ENCODE measurements at places on chromosomes 1 and 21.
A peak's percentile ranks its signal among the peaks of the same experiment; 100 is the strongest.

GRCh38 chr1:47326271-47326670 lies 7.3 kb upstream of the CMPK1 start:
- DNase-seq, result no peak

DNA sequence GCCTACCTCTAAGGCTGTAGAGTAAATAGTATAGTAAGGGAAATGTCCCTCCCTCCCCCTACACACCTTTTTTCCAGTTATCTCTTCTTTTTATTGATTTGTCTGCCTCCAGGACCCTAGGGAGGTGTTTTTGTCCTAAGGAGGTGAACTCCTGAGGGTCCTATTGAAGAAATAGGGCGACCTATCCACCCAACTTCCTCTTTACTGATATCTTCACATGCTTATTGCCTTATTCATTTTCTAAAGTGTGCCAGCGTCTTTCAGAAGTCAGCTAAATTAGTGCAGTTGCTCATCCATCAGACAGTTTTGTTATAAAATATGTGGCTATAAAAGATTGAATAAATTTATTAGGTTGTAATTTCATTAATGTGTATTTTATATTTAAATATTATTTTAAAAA lies 5.9 kb downstream of the BACH1 start:
- DNase-seq, result no peak

GRCh38 chr1:24505816-24506215 lies 3.2 kb downstream of the RCAN3 start:
- DNase-seq, result no peak

- DNase-seq, result no peak
Observed at GRCh38 chr1:50527249-50527986, 104.2 kb upstream of the DMRTA2 start.

GRCh38 chr1:241717975-241718374 lies 65.9 kb downstream of the WDR64 start:
- DNase-seq, result no peak

GRCh38 chr1:227896710-227897655 lies 50.7 kb downstream of the WNT9A start:
- no peak for DNase-seq

DNA sequence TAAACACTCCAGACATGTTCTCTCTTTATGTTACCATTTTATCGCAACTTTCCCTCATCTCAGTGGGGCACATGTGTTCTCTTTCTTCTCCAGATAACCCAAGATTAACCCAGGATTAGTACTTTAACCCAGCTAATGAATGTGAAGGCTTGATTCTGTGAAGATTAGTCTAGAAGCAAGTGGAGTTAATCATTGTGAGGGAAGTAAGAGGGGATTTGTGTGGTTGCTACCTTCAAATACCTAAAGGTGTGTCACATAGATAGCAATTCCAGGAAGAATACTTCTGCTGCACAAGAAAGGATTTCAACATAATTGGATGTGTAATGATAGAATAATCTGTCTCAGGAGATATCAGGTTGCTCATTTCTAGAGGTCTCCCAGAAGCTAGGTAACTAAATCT lies 327.1 kb downstream of the PBX1 start:
- no peak for DNase-seq

DNA sequence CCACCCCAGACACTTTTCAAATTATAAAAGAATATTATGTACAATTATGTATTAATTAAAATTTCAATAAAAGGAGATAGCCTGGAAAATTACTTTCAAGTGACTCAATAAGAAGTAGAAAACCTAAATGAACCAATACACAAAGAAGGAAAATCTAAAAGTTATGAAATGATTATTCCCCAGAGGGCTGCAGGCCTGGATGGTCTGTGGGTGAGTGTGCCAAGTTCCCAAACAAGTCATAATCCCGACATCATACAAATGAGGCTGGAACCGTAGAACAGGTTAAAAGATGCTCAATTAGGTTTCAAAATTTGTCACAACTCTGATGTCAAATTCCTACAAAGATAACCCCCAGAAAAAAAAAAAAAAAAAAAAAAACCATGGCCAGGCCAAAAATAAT lies 12.7 kb downstream of the SPATC1L start:
- DNase-seq, result no peak

DNA sequence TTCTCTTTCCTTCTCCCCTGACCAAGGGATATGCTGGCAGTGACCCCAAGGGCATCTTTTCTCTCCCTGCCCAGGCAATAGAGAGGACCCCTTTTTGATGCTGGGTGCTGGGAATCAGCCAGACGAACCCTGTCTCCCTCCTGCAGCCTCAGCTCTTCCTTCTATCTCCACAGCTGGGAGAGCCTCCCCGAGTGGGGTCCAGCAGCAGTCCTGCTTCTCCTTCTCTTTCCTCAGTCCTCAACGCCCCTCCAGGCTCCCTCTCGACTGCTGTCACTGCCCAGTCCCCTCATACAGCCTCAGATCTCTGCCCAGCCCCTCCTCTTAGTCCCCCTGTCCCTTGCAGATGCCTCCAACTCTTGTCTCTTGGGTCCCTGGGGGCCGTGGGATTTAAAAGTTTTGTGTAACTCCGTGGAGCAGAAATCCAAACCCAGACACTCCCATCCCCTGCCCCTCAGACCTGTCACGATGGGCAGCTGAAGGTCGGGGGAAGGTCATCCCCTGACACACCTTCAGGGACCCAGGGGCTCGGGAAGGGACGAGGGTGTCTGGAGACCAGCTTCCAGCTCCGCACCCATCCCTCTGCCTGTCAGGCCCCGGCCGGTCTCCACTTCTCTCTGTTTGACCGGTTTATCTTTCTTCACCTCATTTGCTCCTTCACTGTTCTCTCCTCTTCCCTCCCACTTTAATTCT lies 5.8 kb upstream of the ETV3L start:
- DNase-seq, result no peak

GRCh38 chr1:183810121-183810520 lies 5.2 kb downstream of the RGL1 start:
- DNase-seq, result no peak

- no peak for DNase-seq
Observed at GRCh38 chr1:77412820-77413530, 131.2 kb downstream of the AK5 start.

GRCh38 chr1:22262583-22262982 lies 119.7 kb upstream of the WNT4 start:
- DNase-seq, result no peak

- DNase-seq, result no peak
Observed at GRCh38 chr1:155082301-155083051, 3.8 kb downstream of the EFNA3 start.

DNA sequence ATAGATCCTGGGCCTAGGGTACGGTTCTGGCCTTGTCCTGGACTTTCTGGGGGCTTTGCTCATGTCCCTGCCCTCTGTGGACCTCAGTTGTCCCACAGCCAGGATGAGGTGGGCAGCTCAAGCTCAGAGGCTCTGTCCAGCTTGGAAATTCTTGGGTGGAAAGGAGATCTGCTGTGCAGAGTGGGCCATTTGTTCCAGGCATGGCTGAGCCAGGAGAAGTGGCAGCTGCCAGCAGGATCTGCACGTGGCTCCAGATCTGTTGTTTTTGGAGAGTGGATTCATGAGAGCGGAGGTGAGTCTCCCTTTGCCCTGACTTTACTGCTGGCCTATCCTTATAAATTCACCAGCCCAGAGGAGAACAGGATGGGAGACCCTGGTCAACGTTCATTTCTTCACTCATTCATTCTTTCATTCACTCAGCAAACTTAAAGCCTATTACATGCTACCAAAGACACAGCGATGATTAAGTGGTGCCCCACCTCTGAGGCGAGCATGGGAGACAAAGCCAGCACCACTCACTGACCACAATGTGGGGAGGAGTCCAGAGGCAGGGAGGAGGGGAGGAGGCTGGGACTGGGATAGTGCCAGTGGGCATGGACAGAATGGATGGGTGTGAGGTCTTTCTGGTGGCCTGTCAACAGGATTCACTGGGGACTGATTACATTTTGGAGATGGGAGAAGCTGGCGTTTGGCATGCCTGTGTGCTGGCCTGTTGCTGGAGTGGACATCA lies 205.1 kb downstream of the TRABD2B start:
- DNase-seq, result no peak

DNA sequence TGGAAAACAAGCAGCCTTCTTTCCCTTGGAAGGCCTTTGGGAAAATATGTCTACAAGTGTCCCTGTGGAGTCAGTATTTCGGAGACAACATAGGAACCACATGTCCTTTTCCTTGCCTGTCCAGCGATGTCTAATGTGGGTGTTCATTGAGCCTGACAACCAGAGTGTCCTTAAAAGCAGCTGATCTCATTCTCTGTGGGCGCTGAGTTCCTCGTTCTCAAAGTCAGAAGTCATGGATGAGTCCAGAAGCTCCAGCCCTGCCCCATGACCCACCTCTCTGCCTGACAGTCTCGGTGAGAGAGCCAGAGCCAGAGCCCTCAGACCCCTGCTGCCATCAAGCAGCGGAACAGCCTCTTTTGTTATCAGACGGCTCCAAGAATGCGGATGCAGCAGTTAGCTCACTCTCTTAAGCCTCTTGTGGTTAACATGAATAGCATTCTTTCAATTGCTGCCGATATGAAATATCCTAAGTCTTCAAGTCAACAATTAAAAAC lies 329.2 kb downstream of the TGFB2 start:
- DNase-seq, result no peak

DNA sequence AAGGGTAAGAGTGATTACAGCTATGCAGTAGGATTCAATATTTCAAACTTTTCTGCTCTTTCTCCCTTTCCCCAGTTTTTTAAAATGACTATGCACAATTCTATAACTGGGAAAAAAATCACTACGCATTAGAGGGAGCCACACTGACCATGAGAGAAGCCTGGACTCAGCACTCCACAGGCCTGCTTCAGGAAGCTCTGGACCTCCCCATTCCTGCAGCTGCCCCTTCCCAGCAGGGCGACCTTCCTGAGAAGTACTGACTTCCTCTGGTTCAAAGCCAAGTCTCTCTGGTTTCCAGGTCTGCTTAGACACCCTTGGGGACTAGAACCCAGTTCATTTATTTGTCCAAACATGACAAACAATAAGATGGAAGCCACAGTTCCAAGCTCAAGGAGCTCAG lies 42.0 kb upstream of the CLSTN1 start:
- DNase-seq, result no peak

DNA sequence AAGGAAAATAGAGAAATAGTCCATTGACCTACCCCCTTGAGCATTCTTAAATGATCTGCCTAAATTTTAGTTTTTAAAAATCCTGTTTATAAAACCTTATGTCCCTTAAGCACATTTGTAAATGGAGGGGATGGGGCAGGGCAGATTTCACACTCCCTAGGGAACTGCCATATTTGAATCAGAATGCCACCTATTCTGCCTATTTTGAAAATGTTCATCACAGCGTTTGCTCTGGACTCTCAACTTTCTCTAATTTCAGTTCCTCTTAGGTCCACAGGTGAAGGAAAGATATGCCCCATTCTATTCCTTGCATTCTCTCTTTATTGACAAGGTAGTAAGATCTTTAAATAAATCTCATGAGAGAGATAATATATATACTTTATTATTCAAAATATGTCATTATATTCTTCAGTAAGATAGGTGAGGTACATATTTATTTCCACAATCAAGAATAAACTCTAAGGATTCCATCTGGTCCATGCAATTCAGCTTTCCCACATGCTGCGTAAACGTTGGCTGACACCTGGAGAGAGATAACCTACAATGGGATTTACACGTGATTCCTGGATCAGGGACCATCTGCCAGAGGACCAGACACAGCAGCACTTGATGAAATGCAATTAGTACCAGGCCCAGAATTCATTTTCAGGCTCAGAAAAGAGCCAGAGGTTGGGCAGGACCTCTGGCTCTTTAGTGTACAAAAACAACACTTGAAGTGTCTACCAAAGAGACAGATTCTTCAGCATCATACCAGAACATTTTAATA lies 1.2 kb upstream of the LPGAT1 start:
- DNase-seq, result no peak

GRCh38 chr21:45640888-45641479 lies 2.5 kb upstream of the PCBP3 start:
- peak; percentile 29 for DNase-seq

DNA sequence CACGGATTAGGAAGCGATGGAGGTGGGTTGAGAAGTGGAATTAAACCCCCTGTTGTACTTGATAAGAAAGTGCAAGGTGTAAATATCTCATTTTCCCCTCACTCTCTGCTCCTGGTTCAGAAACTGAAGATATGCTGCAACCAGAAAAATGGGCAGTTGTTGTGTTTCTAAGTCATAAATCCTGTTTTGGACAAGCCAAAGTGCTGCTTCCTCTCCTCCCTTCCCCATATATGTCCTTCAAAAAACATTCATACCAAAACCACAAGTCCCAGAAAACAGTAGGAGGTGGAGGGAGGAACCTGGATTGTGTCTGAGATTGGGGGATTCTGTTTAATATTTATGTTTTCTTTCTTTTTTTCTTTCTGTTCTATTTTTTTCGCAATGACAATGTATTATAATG lies 13.6 kb upstream of the ZNF362 start:
- no peak for DNase-seq

DNA sequence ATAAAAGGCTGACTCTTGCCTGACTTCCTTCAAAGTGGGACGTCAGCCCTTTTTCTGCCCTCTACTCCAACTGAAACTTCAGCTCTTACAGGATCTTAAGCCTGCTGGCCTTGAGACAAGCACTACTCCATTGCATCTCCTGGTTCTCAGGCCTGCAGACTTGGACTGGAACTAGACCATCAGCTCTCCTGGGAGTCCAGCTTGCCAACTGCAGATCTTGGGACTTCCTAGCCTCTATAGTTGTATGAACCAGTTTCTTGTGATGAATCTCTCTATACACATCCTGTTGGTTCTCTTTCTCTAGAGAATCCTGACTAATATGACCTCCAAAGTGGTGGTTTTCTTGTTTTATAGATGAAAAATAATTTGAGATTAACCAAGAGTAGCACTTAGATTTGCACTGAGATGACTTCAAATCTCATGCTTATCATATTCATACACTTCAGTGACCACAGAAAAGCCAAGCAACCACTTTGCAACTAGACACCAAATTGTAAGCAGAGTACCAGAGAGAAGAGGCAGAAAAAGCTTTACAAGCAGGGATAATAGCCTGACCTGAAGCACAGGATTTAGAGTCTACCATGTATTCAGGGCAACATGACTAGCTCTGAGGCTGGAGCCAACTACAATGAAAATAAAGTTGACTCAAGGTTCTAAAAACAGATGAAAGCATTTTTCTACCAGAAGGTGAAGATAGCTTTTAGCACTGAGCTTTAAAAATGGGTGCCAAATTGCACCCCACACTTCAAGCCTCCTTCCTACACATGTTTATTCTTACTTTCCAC lies 661.3 kb upstream of the USP24 start:
- DNase-seq, result no peak

DNA sequence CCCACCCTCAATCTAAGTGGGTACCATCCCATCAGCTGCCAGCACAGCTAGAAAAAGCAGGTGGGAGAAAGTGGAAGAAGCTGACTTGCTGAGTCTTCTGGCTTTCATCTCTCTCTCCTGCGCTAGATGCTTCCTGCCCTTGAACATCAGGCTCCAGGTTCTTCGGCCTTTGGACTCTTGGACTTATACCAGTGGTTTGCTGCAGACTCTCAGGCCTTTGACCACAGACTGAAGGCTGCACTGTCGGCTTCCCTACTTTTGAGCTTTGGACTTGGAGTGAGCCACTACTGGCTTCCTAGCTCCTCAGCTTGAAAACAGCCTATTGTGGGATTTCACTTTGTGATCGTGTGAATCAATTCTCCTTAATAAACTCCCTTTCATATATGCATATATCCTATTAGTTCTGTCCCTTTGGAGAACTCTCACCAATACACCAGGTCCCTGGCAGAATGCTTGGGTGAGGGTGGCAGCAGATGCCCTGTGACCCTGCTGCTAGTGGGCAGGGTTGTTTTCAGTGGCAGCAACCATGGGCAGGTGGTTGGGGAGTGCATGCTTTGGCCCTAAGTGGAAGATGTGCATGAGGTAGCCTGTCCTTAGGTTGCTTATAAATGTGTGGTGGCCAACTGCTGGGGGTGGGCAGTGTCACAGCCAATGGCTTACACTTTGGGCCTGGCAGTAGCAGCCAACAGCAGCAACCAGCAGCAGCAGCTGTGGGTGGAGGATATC lies 10.8 kb upstream of the ADAM30 start:
- DNase-seq, result no peak

- DNase-seq, result no peak
Observed at GRCh38 chr1:97254731-97255463, 533.3 kb downstream of the PTBP2 start.

Measured in activated CD4-positive, alpha-beta T cell treated with anti-CD3 and anti-CD28 coated beads, Interleukin-2, amount 50 U/mL, for 4 hours (primary cell).